Left colon (tissue), 2 donors: ENCODE measurements at places on chromosomes 2 and 18. TPM values are rescaled to one million over a fixed set of nuclear protein-coding genes. Genes with fewer than 3 reads are reported as not detected.

GRCh38 chr18:27004056-27004829 is 138.7 kb upstream of the AQP4 start:
- DNase-seq = no peak

The MC2R gene
- not detected for total RNA-seq

GRCh38 chr2:121505005-121505404 is 25.7 kb upstream of the RNU4ATAC start:
- no peak for DNase-seq

- DNase-seq = peak; percentile 5
Observed at GRCh38 chr2:225282858-225283710, 116.4 kb upstream of the NYAP2 start.

GRCh38 chr2:18178736-18179349 is 300.4 kb downstream of the KCNS3 start:
- no peak for DNase-seq

GRCh38 chr2:85892216-85892944 is 3.6 kb upstream of the ST3GAL5 start:
- no peak for DNase-seq

DNA sequence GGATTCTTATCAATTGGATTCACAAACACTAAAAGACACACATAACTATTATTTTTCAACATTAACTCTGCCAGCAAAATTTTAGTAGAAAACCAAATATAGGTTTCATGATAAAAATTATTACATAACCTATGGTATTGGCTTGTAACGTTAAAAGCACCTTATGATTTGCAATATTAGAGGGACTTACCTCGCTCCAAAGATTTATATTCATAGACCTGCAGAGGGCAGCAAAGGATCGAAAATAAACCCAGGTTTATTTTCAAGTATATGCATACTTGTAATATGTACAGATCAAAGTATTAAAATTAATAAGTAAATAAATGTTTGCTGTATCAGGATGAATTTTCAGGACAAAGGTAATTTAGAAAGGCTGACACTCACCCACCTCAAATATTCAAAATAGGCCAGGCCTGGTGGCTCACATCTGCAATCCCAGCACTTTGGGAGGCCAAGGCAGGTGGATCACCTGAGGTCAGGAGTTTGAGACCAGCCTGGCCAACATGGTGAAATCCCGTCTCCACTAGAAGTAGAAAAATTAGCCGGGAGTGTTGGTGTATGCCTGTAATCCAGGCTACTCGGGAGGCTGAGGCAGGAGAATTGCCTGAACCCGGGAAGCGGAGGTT is 45.3 kb downstream of the LRPPRC start:
- DNase-seq = no peak

The MC5R gene
- total RNA-seq = not detected

The SEMA4C gene
- total RNA-seq = 17.5 TPM

DNA sequence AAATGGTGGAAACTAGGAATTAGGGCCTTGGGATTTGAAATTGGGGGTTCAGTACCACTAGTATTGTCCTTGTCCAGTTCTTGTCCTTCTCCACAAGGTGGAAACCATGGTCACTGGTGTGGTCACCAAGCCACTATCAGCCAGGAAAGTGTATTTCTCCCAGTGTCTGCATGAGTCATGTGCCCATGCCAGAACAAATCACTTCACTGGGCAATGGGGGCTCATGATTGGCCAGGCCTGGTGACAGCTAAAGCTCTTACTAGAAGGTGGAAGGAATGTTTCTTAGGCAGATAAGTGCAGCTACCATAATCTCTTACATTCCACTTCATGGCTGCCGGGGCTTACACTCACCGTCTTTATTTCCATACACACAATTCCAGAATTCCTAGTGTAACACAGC is 124.8 kb upstream of the TACR1 start:
- no peak for DNase-seq

The SCYGR1 gene
- not detected for total RNA-seq

- no peak for DNase-seq
Observed at GRCh38 chr2:30147196-30147714, 448 bp downstream of the YPEL5 start.

- DNase-seq = no peak
Observed at GRCh38 chr2:16613539-16614011, 52.1 kb downstream of the CYRIA start.

The CRYGD gene
- not detected for total RNA-seq

The GTF2A1L gene
- not detected for total RNA-seq

GRCh38 chr2:226307487-226308322 is 491.9 kb downstream of the IRS1 start:
- no peak for DNase-seq

The MYO5B gene
- total RNA-seq = 128 TPM

The PTCD3 gene
- total RNA-seq = 73.8 TPM

DNA sequence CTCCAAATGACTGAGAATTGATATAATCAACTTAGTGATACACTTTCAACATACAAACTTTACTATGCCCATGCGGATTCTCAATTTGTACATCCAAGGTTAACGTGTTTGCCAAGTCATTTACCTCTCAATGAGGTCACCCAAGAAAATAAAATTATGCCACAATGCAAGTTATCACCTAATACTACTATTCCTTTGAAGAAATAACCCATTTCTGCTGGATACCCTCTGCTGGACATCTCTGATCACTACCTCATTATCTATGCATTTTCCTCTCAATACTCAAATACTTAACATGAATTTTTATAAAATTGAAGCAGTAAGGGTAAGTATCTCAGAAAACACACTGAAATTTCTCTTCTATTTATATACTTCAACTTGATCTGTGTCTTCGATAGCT is 12.7 kb downstream of the HNRNPLL start:
- no peak for DNase-seq

DNA sequence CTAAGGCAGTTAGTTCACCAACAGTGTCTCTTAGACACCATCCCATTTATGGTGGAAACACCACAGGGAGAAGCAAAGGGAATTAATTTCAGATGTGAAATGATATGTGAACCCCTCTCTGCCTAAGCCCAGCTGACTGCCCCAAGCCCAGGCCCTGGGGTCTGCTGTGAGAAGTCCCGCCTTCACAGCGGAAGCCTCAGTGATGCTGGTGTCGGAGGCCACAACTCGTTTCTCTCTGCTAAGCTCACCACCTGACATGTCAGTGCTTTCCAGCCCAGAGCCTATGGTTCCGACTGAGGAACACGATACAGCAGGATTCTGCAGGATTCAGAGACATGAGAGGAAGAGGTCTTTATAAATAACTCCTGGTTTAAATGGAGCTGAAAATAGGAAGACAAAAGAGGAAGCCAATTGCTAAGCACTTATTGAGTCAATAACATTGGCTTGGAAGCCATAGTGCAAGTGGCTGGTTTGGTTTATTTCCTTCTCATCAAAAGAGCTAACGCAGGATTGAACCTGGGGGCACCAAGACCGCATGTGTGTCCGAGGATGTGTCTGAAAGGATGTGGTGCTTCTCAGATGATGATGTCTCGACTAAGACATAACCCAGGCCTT is 21.9 kb upstream of the LOXHD1 start:
- no peak for DNase-seq

- DNase-seq = no peak
Observed at GRCh38 chr2:70686577-70687460, 81.2 kb downstream of the ADD2 start.

DNA sequence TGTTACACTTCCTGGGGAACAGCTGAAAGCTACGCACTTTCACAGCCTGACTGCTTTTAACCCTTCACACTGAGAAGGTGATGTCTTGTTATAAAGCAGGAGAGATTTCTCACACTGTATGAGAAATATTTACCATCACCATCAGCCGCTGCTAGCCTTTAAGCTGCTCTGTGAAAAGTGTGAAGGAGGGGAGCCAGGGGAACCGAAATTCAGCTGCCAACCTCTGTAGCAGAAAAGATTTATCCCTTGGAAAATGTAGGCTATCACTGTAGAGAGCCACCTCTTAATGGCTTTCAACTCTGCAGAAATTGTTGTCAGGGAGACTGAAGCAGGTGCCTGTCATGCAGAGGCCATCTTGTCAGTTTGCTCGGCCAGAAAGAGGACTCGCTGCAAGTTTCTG is 145.3 kb downstream of the SP3 start:
- DNase-seq = no peak
